ENCODE measurements at places on chromosomes 11 and 22.

DNA sequence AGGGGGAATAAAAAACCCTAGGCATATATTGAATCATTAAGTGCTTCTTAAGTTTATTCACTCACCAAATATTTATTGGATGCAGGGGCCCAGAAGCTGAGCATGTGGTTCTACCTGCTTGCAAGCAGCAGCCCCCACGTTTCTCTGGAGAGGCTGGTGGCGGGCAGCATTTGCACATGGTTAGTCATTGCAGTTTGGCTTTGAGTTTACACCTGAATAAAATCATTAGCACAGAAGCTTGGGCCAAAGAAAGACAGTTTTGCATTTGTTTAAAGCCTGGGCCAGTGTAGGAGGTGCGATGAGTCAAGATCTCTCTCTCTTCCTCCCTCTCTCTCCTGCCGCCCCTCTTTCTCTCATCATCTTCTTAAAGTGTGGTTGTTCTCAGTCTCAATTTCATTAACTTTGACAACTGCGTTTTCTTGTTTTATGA is 72.6 kb downstream of the C22orf31 start:
- DNase-seq, result no peak

GRCh38 chr22:45314786-45315185 is 5.1 kb downstream of the FAM118A start:
- DNase-seq, result no peak

DNA sequence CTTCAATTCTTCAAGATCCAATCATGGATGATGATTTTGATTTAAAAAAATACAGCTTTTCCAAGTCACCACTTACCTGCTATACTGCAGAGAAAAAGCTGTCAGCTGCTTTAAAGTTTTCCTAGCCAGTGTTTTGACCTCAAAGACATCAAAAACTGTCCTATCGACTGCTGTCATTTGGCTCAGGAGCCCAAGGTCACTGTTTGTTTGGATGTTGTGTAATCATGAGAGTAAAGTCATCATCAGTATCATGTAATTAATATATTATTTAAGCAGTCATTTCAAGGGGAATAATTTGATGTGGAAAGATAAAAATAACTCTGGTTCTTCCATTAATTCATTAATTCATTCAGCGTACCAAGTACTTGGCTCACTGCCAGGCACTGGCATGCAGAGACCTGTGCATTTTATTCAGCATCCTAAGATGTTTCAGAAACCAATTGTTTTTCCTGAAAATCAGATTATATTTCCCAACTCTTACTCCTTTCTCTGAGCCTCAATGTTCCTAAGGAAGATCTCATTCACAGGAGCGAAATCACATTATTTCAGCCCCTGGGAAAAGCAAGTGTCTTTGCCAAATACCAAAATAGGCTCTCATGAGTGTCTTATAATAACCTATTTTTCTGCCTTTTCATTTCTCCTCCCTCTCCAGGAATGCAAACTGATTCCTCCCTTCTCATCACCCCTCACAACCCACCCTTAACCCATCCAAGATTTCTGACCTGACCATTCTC is 59.9 kb downstream of the SLC1A2 start:
- no peak for DNase-seq

DNA sequence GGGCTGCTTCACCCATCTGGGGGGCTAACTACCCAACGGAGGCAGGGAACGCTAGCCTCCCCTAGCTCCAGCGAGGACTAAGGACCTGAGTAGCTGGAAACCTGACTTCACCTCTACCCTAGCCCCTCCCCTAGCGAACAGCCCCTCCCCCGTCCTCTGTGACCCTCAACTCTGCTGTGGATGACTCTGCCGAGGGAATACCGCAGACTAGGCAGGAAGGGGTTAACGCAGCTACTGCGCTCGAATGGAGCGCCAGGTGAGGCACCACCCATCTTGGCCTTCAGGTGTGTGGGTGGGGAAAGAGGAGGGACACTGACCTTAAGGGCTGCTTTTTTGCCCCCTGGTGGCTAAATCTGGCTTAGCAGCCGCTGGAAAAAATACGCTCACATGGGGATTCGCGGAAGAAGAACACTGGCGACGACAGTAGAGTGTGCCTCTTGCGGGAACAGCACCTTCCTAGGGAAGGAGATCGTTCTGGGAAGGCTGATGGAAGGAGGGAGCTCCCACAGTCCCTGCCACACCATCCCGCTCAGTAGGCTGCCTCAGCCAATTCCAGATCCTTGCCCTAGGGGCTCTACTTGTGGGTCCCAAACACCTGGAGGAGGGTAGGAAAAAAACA is 4.5 kb upstream of the BCL9L start:
- DNase-seq, result peak; percentile 73

DNA sequence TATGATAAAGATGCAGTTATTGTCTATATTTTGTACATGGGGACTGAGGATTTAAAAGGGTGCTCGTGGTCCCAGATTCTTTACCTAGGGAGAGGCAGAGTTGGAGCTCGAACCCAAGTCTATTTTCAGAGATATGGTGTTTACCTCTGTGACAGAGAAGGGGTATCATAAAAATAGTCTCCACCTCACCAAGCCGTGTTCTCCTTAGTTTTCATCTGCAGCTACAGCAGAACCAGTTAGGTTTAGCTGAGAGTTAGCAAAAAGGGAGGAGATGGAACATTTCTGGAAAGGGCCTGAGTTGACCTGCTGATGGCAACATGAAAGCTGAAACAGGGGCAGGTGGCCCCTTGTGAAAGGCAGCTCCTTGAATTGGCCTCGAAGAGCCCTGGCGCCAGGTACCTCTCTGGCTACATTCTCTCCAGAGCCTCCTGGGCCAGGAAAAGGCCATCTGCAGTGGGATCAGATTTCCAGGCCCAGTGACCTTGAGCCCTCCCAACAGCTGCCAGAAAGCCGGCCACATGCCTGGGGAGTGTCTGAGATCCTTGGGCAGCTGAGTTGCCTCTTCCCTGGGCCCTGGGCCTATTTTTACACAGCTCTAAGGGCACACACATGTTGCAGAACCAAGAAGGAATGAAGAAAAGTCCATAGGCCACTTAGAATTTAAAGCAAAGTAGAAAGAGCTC is 136.6 kb downstream of the NAV2 start:
- DNase-seq, result no peak

GRCh38 chr22:30823015-30823370 is 128.3 kb downstream of the OSBP2 start:
- no peak for DNase-seq

DNA sequence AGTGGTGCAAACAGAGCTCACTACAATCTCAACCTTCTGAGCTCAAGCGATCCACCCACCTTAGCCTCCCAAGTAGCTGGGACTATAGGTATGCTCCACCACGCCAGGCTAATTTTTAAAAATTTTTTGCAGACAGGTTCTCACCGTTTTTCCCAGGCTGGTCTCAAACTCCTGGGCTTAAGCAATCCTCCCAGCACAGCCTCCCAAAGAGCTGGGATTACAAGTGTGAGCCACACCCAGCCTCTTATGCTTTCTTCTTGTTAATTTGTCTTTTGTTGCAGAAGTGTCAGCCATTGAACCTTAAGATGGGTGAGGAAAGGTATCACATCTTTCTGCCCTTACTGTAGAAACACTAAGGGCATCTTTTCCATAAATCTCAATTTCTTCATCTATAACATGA is 34.9 kb downstream of the DENND5A start:
- no peak for DNase-seq

DNA sequence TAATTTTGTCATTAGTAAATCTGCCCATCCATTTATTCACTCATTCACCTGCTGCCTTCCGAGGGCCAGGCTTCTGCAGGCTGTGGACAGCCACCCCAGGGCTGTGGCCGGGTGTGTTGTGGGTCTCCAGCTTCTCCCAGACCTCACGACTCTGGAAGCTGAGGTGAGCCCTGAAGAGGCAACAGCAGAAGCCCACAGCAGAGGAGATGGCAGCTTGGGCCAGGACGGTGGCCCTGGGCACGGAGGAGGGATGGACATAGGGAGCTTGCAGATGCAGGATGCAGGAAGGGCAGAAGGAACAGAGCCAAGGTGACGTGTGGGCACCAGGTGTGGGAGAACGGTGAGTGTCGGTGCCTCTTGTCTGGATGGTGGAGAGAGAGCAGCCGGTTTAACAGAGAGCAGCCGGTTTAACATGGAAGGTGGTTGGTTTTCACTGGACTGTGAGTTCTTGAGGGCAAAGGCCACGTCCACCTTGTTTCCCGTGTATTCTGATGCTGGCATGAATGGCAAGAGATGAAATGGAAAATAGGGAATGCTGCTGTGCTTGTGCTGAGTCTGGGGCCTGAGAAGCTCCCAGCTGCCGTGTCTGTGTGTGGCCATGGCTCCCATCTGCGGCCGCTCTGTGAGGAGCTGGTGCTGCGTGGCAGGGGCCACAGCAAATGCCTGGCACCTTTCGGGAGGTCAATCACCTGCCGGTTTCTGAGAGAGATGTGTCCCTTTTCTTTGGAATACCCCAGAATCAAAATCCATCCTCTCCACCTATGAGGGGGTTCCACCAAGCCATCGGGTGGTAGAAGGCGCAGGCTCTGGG is 669.9 kb downstream of the BRD1 start:
- DNase-seq, result no peak

DNA sequence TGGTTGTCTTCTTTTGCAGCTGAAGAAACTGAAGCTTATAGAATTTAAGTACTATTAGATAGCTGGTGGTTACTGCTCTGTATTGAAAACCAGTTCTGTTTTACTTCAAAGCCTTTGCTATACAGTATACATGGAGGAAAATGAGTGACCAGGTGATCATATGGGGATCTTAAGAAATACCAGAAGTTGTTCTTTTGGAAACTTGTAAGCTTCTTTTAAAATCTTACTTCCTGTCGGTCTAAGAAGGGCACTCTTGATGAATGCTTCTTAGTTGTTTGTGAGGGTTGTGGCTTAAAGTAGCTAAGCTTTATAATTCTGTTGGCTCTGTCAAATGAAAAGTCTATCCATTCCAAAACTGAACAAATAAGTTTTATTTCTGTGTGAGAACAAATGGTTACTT is 55.2 kb downstream of the PDE3B start:
- no peak for DNase-seq

GRCh38 chr11:117597071-117597470 is 199.9 kb downstream of the DSCAML1 start:
- DNase-seq, result no peak

DNA sequence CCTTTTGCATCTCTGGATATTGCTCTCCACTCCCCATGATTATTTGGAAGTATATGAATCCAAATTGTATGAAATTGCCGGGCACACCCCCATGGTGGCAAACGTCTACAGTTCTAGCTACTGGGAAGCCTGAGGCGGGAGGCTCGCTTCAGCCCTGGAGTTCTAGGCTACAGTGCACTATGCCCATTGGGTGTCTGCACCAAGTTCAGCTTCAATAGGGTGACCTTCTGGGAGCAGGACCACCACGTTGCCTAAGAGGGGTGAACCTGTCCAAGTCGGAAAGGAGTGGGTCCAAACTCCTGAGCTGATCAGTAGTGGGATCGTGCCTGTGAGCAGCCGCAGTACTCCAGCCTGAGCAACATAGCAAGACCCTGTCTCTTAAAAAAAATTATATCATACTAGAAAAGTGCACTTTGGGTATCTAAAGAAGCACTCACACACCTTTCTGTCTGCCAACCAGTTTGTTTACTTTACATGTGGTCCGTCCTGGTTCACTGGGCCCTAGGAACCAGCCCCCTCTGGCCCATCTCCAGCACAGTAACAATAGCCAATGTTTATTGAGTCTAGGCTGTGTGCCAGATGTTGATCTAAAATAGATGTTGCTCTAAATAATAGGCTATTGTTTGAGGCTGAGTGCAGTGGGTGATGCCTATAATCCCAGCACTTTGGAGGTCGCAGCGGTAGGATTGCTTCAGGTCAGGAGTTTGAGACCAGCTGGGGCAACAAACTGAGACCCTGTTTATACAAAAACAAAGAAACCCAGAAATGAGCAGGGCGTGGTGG is 16.4 kb upstream of the KAT5 start:
- DNase-seq, result peak; percentile 88

DNA sequence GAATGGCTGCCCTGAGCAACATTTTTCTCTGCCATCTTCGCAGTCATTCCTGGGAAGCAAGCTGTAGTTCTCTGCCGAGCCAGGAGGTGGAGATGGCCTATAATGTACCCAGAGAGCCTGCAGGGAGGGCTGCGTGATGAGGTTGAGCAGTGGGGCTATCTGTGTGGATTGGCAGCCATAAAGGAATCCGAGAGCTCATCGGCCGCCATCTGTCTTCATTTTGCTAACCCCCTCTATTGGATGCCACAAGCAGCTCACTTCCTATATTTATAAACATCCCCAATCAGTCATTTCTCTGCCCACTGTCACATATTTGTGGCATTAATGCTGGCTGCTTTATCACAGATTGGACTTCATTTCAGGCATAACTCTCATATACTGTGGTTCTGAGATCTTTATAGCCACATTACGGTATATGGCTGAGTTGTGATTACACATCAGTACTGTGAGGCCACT is 209.5 kb downstream of the NTM start:
- DNase-seq, result peak; percentile 64

- DNase-seq, result no peak
These were observed 1.6 kb downstream of the DIXDC1 start for GRCh38 chr11:111938687-111939160.

DNA sequence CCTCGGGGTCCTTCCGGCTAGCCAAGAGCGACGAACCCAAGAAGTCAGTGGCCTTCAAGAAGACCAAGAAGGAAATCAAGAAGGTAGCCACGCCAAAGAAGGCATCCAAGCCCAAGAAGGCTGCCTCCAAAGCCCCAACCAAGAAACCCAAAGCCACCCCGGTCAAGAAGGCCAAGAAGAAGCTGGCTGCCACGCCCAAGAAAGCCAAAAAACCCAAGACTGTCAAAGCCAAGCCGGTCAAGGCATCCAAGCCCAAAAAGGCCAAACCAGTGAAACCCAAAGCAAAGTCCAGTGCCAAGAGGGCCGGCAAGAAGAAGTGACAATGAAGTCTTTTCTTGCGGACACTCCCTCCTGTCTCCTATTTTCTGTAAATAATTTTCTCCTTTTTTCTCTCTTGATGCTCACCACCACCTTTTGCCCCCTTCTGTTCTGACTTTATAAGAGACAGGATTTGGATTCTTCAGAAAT is 1.9 kb upstream of the GCAT start:
- no peak for DNase-seq

DNA sequence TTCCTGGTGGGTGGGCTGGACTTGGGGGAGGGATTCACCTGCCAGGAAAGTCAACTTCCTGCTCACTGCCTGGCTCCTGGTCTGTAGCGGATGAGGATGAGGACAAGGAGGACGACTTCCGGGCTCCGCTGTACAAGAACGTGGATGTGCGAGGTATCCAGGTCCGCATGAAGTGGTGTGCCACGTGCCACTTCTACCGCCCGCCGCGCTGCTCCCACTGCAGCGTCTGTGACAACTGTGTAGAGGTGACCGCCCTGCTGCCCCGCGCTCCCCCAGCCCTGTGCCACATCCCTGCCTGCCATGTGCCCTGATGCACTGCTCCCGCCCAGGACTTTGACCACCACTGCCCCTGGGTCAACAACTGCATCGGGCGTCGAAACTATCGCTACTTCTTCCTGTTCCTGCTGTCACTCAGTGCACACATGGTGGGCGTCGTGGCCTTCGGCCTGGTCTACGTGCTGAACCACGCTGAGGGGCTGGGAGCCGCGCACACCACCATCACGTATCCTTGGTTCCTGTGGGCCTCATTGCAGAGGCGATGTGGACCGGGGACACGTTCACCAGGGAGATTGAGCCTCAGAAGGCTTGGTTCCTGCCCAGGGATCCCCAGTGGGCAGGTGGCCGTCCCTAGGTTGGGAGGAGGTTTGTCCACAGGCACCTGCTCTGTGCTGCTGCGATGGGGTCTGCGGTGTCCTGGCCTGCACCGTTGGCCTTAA is 7.9 kb downstream of the ZDHHC8 start:
- no peak for DNase-seq

- DNase-seq, result no peak
These were observed 39.6 kb downstream of the LIF start for GRCh38 chr22:30206944-30207343.
